ENCODE measurements at places on chromosomes 4 and X.
A peak's percentile ranks its signal among the peaks of the same experiment; 100 is the strongest.

- no peak for DNase-seq
Measured at GRCh38 chr4:36128689-36129088, 115.6 kb downstream of the ARAP2 start.

- DNase-seq, result no peak
Measured at GRCh38 chr4:74501579-74501978, 56.6 kb downstream of the AREG start.

- DNase-seq, result no peak
Measured at GRCh38 chr4:82358847-82359246, 14.9 kb downstream of the HNRNPD start.

DNA sequence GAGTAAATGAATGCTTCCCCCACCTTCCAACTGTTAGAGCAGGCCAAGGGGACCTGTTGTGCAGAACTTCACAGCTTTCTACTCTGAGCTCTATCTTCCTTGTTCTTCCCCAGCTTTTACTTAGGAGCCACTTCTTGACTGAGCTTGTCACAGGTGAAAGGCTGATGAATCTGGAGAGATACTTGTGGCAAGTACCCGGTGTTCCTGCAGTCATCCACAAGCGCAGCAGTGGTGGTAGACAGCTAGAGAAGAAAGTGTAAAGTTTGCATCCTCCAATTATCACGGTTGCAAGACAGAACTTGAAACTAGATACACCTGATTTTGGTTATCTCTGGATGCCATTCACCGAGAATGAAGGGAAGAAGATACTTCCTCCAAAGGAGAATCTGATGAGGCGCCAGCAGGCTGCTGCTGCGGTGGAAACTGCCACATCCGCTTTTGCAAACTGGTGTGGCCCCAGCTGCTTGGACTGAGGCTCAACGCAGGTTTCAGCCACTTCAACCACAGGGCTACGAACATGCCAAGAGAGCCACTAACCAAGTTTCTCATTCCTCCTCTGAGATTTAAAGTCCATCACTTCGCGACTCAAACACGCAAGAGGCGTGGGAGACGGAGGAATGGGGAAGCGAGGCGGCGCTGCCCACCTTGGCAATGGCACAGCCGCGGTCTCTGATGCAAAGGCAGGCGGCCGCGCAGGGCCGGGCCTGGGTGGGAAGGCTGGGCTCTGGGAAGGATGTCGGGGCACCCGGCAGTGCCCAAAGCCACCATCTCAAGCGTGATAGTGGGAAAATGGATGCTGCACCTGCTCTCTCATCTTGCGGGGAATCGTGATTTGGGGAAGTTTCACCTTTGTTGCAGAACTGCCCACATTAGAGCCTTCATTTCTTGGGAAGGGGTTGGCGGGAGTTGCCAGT is 1.3 kb upstream of the FHIP1A start:
- peak; percentile 6 for DNase-seq

DNA sequence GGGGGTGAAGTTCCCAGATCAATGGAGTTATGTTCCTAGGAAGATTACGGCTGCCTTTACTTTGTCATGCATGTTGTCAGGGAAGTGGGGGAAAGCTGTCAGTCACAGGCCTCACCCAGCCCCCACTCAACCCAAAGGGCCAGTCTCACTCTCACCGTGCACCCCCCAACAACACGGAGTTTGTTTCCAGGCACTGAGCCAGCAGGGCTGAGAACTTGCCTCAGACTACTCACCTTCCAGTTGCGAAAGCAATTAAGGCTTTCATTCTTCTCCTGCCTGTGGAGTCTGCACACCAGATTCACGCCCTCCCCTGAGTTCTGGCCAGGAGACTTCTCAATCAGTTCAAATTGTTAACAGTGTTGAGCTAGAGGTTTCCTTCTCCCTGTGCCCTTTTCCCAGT is 114.3 kb downstream of the SH3BGRL start:
- DNase-seq, result no peak

DNA sequence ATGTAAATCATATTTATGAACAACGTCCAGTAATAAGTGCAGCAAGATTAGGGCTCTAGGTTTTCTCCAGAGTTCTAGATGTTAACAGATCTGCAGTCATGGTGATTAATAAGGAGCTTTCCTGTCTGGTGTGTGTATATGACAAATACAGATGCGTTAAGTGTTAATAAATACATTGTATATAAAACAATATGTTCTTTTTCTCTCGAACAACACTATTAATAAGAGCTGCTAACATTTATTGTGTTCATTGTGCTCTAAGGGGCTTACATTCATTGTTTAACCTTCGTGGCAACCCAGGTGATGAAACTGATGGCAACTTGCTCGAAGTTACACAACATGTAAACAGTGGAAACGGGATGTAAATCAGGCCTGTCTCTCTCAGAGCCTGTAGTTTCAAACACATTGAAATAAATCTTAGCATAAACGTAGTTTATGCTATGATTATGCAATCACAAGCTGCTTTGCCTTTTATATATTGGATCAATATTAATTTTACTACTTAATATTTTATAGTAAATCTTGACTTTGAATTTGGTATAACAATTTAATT is 547 bp upstream of the CLGN start:
- no peak for DNase-seq

Measured in G401 (cell line).